ENCODE measurements at places on chromosomes 6 and 20. TPM values are rescaled to one million over a fixed set of nuclear protein-coding genes. Genes with fewer than 3 reads are reported as not detected.

The GABRR2 gene
- polyA plus RNA-seq, result not detected

- no peak for DNase-seq
Measured at GRCh38 chr6:168368936-168369335, 49.4 kb upstream of the DACT2 start.

DNA sequence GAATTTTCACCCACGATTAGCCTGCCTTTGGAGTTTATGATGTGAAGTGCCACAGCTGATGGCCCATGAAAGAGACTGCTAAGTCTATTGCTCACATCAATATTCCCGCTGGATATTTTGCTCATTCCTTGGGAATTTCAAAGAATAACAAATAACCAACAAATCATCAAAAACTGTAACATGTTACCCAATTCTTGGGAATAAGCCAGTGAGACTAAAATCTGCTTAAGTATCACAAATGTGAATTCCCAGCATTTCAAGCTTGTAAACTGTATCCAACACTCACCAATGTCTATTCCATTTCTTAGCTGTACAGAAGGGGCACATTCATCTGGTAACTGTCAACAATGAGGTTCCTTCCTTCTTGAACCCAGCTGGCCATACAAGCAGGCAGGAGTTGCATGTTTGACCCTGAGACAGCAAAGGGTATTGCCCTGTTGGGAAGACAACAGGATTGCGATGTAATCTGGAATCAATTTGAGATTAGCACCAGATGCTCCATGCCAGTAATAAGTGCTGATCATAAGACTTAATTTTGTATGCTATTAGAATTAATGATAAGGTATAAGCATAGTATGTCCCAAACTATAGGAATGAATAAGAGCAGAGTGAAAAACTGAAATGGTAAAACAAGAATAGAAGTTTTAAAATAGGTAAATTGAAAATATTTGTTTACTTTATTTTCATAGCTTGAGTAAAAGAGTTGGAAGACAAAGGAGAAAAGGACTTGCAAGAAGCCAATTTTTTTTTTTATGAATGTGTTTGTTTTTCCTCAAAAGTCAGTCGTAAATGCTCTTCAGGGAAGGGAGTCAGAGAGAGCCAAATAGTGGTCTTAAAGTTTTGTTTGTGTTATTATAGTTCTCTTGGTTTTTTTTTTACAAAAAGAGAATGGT lies 58.8 kb downstream of the RSPO3 start:
- DNase-seq, result no peak

DNA sequence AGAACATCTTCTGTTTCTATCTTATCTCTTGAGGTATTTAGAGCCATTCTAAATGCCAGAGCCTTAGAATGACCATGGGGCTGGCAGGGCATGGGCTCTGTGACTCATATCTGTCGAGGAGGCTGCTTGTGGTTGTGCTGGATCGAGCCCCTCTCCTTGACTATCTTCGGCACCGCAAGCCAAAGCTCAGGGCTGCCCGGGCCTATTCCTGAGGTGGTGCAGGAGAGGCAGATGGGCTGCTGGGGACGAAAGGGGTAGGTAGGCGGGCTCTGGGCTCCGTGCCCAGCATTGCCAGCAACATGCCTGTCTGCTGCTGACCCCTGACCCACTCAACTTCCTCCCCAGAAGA lies 89.9 kb downstream of the NOL4L start:
- no peak for DNase-seq

GRCh38 chr6:122400462-122401089 lies 1.1 kb downstream of the HSF2 start:
- no peak for DNase-seq

DNA sequence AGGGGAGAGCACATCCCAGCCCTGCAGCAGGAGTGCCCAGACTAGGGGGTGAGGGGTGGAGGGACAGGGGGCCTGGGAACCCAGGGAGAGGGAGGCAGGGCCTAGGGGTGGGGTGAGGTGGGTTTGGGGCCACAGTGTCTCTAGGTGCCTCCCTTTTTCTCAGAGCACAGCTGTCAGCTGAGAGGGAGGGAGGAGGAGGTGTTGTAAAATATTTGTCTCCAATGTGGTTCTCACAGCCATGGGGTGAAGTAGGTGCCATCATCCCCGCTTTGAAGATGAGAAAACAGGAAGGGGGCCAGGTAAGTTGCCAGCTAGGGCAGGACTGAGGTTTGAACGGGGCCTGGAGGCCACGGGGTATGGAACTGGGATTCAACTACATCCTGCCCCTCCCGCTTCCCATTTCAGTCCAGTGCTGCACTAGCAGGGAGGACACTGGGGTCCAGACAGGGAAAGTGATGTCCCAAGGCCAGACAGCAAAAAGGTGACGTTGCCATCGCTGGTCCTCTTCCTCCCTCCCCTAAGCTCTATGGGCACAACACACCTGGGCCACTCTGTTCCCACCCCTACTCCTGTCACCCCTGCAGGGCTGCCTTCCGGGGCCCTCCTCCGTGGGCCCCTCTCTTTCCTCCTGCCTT lies 20.3 kb downstream of the PACSIN1 start:
- no peak for DNase-seq

The SYNGAP1 gene
- polyA plus RNA-seq, result 2.7 TPM

DNA sequence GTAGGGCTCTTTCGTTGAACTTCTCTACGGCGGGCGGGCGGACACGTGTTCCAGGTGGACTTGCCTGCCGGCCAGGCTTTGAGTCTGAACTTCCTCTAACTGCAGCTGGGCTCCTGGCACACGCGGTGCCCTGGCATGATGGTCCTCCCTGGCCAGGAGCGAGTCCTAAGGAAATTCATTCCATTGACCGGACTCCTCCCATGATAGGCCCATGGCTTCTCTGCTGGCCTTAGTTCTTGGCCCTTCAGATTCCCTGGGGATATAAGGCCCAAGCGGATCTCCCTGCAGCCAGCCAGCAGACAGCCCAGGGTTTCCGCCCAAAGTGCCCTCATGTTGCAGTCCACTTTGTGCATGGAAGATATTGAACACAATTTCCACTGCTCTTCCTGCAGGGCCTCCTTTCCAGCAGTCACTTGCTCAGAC lies 39.4 kb downstream of the TBC1D7 start:
- DNase-seq, result no peak

GRCh38 chr6:17941318-17941717 lies 46.1 kb downstream of the KIF13A start:
- no peak for DNase-seq

The ZSCAN31 gene
- 4.1 TPM for polyA plus RNA-seq

The SLC22A2 gene
- polyA plus RNA-seq, result 73.7 TPM

DNA sequence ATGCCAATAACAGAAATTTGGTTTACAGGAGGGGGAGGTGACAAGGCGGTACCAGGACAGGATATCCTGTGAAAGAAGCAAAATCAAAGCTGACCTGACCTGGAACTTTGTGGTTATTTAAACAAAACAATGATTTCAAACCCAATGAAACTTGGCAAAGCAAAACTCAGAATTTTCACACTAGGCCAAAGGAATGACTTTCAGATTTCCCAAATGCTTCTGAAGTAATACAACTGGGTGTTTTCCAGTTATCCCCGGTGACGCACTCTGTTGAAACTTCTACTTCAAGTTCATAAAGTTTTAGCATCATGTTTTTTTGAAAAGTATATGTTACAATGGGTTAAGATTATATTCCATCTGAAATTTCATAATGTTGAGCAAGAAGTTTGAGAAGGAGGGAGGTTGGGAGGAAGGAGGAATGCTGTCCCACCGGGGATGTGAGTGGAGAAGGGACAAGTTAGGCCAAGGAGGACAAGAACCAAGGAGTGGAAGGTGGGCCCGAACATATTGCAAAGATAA lies 78.1 kb upstream of the TRAF3IP2 start:
- no peak for DNase-seq

- DNase-seq, result no peak
Measured at GRCh38 chr6:14720411-14721102, 525.3 kb upstream of the JARID2 start.

GRCh38 chr6:151101161-151101815 lies 138.5 kb upstream of the AKAP12 start:
- no peak for DNase-seq

DNA sequence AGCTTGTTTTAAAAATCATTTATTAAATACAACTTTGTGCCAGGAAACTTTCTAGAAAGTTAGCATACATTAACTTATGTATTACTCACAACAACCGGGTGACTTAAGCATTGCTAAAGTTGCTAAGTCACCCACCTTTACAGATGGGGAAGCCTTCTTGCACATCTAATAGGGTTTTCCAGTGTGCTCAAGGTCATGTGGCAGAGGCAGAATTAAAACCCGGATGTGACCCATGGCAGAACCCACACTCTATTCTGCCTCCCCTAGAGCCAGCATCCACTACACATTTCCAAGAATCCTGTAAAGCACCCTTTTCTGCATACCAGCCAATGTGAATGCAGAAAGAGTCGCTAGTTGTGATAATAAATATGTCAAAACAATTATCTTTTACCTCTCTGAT lies 13.4 kb downstream of the LINC00237 start:
- DNase-seq, result no peak

Data from kidney (tissue), 22 donors.